Occipital lobe (tissue), 3 donors: ENCODE measurements at places on chromosomes 5 and 9.

GRCh38 chr5:17918373-17919104, 284.3 kb downstream of the TAF11L14 start:
- DNase-seq: no peak

DNA sequence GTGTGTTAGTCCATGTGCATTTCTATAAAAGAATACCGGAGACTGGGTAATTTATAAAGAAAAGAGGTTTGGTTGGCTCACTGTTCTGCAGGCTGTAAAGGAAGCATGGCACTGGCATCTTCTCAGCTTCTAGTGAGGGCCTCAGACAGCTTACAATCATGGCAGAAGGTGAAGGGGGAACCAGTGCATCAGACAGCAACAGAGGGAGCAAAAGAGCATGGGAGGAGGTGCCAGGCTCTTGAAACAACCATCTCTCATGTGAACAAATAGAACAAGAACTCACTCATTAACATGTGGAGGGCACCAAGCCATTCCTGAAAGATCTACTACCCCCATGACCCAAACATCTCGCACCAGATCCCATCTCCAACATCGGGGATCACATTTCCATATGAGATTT, 89.2 kb upstream of the IL33 start:
- no peak for DNase-seq

DNA sequence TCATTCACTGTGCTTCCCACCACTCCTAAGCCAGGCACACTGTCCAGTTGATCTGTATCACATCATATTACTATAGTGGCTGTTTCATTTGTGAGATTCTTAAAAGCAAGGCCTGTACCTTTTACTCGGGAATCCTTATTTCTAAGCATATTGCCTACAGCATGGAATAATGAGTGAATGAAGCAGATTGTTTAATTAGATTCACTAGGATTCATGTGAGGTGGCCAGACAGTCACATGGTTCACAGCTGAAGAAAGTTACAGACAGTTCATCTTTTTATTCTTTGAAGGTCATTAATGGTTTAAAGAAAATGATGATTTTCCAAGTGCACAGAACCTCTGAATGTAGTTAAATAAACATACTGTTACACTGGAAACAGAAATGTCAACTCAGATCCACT, 24.3 kb upstream of the SEMA6A start:
- no peak for DNase-seq

DNA sequence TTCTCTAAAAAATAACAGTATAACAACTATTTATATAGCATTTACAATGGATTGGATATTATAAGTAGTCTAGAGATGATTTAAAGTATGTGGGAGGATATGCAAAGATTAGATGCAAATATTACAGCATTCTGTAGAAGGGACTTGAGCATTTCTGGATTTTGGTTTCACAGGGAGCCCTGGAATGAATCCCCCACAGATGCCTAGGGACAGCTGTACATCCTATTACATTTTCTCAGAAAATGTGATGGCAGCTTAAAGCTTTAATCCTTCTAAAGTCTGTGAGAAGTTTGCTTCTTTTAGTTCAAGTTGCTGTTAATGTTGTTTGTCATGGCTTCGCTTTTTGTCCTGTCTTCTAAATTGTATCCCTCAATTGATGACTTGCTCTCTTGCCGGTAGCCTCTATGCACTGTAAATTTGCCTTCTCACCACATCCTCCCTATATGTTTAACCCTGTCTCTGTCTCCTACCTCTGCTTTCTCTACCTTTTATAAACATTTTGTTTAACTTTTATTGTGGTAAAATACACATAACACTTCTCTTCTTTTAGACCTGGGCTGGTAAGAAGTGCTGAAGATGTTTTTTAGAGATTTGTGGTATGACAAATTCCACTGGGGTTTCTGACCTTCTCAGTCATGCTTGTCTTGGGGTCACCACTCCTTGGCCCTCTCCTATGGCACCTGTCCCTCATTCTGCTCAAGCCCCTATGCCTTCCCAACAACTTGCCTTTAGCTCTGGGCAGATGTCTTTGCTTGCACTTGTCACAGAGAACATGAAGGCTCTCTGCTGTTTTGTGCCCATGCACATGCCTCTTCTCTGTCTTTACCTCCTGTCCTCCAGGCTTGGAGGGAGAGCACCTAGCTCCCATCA, 37.9 kb downstream of the LNPEP start:
- no peak for DNase-seq

- no peak for DNase-seq
Observed at GRCh38 chr9:137679249-137679648, 60.4 kb downstream of the EHMT1 start.

GRCh38 chr9:109319626-109320241, 1.1 kb downstream of the EPB41L4B start:
- DNase-seq: no peak

DNA sequence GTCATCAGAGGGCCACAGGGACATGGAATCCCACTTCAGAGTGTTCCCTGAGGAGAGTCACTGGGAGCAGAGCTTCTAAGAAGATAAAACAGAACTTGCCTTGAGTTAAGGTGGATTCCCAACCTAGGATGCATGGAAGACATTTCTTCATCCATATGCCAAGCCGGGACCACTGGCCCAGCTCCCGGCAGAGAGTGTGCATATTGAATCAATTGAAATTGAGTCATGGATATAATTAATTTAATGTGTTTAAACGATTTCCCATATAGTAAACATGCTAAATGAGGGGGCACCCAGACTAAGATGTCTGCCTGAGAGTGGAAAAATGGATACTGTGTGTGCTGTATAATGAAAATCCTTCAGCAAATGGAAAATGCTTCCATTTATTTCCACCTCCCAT, 194.4 kb upstream of the TBC1D2 start:
- DNase-seq: no peak

DNA sequence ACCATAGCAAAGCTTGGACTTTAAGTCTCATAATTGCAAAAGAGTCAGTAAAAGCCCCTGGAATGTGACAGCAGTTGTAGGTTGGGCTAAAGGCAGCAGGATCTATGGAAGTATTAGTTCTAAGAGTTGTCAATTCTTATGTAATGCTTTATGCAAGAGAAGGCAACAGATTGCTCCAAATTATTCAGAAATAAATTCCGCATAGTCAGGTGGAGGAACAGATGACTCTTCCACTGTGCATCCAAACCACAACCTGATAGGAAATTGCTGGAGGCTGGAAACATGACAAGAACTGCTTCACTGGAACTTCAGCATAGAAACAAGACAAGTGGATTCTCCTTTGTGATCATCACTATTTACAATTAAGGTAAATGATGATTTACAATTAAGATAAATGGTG, 101.0 kb downstream of the STARD4 start:
- DNase-seq: no peak

DNA sequence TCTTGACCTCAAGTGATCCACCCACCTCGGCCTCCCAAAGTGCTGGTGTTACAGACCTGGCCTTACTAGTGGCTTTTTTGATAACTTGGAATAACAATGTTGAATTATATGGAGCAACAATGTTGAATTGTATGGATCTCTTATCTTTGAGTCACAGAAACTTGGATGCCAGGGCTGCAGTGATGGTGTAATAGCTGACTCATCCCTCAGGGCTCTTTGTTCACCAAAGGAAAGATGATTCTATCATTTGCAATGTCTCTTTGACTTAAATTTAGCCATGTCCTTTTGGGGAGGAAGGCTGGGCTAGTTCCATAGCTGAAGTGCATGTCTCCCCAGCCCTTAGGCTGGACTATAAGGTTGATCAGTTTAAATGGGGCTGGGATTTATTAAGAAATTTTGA, 172.3 kb downstream of the PDZD2 start:
- DNase-seq: no peak

DNA sequence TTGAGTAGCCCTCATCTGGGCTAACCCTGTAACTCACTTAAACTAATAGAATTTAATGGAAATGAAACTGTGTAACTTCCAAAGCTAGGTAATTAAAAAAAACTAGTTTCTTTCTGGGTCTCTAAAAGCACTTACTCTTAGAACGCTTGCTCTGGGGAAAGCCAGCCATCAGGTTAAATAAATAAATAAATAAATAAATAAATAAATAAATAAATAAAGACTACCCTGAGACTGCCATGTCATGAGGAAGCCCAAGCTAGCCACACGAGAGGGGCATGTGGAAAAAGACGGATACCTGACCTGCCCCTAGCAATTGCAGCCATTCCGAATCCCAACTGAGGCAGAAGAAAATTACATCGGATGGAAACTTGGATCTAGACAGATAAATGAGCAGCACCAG, 51.3 kb upstream of the FER start:
- DNase-seq: no peak

- DNase-seq: no peak
Observed at GRCh38 chr5:56110646-56111403, 116.1 kb upstream of the IL6ST start.

DNA sequence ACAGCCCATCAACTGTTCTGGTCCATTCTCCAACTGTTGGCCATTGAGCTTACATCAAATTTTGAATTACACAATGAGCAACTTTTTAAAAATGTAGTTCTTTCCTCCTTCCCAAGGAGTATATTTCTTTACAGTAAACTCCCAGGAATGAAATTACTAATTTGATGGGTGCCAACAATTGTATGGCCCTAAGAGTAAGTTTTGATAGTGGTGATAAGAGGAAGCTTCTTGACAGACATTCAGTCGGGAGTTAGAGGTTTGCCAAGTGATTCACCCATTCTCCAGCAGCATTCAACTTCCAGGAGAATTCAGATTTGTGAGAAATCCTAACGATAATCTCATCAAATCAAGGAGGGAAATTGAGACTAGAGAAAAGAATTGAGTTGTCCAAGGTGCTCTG, 579.9 kb downstream of the ACTL7B start:
- DNase-seq: no peak

DNA sequence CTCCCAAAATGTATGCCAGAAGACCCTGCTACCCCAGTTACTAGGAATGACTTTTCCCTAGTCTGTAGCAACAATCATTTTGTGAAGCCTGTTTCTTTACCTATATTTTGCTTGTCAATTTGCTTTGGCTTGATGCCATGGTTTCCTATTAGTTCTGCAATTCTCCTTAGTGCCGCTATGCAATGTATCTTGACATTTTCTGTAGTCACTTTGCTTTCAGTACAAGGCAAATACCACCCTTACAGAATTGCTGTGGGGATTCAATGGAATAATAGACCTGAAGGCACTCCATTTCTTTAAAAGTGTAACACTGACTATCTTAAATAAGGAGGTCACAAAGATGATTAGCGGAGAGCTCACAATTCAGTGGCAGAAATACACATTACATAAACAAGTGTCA, 291.1 kb downstream of the NR2F1-AS1 start:
- no peak for DNase-seq

DNA sequence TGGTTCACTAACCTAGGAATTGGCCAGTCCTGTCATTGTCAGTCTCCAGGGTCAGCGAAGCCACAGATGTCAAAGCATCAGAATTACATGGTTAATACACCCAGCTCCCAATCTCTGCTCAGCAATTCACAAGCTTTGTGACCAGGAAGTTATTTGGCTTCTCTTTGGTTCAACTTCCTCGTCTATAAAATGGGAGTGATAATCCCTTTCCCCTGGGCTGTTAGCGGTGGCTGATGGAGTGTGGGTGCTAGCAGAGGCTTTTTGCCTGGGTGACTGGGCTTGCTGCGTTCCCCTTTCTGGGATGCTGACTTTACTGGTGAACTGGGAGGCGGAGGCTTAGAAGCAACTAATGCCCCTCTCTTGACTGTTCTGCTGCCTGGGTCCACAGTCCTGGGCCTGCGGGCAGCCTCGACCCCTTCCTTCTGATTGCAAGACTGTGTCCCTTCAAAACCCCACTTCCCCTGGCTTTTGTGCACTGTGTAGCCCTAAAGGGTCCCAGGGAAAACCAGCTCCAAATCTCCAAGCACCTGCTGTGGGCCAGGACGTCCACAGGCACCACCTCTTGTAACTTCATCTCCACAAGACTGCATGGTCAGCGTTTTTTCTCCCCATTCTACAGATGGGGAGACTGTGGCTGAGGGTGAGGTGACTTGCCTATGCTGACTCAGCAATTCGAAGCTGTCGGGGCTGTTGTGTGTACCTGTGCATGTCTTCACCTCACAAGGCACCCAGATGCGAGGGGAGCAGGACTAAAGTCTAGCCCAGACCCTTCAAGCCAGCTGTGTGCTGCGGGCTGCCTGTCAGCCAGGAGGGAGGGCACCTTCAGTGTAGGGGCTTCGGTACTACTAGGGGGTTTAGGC, 45.2 kb upstream of the NEURL1B start:
- DNase-seq: no peak

DNA sequence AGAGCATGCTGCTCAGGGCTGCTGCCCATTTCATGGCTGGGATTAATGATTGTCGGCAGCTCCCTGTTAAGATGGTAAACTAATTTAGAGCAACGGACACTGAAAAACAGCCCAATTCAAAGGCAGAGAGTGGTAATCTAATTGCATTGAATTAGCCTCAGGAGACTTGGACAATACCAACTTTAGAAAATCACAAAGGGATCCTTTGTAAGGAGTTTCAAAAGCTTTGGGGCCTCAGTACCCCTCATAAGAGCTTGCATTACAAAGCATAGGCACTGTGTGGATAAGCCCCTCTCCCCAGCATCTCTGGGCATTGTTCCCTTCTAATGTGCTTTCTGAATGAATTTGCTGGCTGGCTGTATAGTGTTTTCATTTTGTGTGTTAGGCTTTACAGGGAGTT, 6.7 kb downstream of the GLRA1 start:
- DNase-seq: no peak

GRCh38 chr9:3451956-3452355, 73.8 kb downstream of the RFX3 start:
- DNase-seq: no peak

GRCh38 chr5:155406815-155407214, 393.3 kb downstream of the KIF4B start:
- DNase-seq: no peak

GRCh38 chr9:27404661-27405060, 107.7 kb upstream of the EQTN start:
- DNase-seq: no peak

DNA sequence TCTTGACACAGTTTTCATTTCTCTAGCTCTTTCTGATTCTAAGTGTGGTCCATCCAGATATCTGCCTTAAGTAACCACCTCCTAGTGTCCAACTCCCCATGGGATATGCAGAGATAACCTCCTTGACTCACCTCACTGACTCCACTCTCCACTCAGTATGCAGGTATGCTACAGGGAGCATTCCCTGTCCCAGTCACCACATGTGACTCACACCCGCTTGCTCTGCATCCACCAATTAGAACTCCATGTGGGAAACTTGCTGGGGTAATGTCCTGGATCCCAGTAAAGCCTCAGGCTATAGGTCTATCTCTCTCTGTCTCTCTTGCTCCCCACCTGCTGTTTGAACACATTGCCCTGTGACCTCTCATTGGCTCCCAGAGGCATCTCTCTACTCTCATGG, 563.9 kb downstream of the HTR1A start:
- DNase-seq: no peak

DNA sequence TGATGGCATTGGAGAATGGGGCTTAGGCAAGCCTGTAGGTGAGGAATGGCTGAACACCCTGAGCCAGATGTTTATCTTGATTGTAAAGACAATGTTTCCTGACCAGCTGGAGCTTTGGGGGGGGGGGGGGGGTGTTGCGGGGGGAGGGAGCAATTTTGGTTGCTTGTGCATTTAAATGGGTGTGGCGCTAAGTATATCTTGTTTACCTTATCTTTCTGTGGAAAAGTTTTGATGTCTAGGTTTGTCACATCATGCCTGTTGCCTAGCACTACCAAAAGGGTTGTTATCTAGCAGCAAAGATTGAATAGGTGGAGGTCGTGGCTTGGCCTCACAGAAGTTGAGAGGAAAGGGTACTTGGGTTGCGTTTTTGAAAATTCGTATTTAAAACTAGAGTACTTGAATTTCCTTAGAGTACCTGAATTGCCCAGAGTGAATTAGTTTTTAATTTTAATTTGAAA, 1.3 kb downstream of the SMAD5 start:
- no peak for DNase-seq
